ENCODE measurements at places on chromosomes 5 and 9.
A peak's percentile ranks its signal among the peaks of the same experiment; 100 is the strongest.

GRCh38 chr5:173721601-173722232, 105.3 kb upstream of the BOD1 start:
- DNase-seq = no peak

DNA sequence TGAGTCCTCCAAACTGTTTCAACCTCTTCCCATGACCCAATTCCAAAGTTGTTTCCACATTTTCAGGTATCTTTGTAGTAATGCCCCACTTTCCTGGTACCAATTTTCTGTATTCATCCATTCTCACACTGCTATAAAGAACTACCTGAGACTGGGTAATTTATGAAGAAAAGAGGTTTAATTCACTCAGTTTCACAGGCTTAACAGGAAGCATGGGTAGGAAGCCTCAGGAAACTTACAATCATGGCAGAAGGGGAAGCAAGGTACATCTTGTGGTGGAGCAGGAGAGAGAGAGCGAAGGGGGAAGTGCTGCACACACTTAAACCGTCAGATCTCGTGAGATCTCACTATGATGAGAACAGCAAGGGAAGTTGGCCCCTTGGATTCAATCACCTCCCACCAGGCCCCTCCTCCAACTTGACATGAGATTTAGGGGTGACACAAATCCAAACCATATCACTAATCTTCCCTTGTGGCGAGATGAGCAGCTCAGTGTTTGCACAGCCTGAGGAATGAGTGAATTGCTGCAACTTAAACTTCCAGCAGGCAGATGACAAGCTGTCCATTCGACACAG, 42.9 kb downstream of the TRIP13 start:
- DNase-seq = no peak

- no peak for DNase-seq
Observed at GRCh38 chr9:133814586-133815208, 76.5 kb upstream of the SARDH start.

- DNase-seq = no peak
Observed at GRCh38 chr5:50623666-50624065, 42.8 kb upstream of the PARP8 start.

- DNase-seq = no peak
Observed at GRCh38 chr5:58081435-58081834, 378.5 kb downstream of the PLK2 start.

GRCh38 chr5:78499485-78499884, 139.1 kb downstream of the SCAMP1 start:
- no peak for DNase-seq

DNA sequence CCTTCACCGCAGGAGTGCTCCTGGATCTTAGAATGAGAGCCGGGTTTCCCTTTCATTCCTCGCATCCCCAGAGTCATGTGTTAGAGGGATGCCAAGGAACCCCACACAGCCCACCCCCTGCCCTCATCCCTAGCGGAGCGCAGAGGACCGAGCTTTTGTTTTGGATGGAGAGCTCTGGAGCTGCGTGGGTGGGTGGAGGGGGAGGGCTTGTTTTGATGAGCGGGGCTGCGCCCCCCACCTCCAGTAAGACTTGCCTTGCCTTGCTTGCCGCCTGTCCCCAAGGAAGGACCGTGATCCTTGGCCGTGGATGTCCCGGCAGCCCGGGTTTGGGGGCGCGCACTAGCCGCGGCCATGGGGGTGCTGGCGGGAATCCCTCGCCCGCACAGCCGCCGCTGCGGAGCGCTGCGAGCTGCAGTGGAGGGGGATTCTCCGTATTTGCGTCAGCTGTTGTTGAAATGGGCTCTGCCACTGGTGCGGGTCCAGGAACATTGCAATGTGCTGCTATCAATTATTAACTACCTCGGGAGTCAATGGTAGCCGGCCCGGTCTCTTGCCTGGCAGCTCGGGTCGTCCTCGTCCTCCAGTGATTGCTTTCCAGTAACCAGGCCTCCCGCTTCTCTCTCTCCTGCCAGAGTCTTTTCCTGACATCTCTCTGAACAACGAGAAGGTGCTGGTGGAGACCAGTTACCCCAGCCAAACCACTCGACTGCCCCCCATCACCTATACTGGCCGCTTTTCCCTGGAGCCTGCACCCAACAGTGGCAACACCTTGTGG, 1.0 kb downstream of the EGR1 start:
- DNase-seq = no peak

GRCh38 chr9:18393340-18394130, 80.4 kb upstream of the ADAMTSL1 start:
- no peak for DNase-seq

DNA sequence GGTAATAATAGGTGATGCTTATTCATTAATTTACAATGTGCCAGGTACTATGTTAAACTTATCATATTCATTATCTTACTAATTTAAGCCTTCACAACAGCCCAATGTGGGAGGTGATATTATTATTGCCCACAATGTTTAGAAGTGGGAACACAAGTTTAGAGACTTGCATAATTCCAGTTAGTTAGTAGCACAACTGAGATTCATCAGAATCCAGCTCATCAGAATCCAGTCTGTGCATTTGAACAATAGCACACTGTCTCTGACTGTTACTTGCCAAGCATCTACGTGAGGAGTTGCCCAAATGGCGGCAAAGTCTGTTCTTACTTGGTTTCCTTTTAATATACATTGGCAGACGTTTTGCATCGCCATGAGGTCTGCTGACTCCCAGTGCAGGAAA, 110.9 kb upstream of the BASP1 start:
- no peak for DNase-seq

- no peak for DNase-seq
Observed at GRCh38 chr9:4422495-4422894, 67.8 kb upstream of the SLC1A1 start.

DNA sequence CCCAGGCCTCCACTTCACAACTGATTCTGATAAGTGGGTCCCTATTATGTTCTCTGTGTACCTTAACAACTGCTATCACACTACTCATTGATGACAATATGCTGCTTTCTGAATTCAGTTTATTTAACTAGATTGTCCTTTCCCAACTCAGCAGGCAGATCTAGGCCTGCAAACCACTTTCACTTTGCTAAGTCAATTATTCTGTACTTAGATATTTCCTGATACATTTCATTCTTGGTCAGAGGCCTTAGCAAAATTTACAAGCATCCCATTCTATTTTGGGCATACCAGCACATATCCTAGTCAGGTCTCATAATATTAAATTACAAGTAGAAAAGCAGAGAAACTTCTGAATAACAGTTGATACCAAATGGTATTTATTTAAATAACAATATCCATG, 235.7 kb upstream of the HAPLN1 start:
- no peak for DNase-seq

GRCh38 chr9:116116393-116116792, 37.2 kb upstream of the PAPPA start:
- no peak for DNase-seq

DNA sequence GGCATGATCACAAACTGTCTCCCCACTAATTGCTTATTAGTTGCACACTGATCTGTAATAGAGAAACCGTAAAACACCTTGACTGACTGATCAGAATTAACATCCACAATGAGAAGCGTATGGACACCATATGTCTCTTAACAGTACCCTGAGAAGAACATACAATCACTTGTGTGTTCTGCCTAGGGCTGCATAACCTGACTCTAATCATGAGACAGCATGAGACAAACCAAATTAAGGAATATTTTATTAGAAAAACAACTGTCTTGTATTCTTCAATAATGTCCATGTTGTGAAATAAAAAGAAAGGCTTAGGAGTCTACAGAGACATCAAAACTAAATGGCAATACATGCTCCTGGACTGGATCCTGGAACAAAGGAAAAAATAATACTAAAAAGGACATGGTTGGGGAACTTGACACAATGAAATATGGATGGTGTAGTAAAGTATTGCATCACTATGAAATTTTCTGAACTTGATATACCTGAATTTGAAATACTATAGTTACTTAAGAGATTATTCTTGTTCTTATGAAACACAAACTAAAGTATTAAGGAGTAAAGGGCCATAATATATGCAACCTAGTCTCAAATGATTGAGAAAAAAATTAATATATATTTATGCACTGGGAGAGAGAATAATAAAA, 162.1 kb downstream of the CWC27 start:
- no peak for DNase-seq

- DNase-seq = no peak
Observed at GRCh38 chr9:135765416-135765815, 63.4 kb downstream of the KCNT1 start.

DNA sequence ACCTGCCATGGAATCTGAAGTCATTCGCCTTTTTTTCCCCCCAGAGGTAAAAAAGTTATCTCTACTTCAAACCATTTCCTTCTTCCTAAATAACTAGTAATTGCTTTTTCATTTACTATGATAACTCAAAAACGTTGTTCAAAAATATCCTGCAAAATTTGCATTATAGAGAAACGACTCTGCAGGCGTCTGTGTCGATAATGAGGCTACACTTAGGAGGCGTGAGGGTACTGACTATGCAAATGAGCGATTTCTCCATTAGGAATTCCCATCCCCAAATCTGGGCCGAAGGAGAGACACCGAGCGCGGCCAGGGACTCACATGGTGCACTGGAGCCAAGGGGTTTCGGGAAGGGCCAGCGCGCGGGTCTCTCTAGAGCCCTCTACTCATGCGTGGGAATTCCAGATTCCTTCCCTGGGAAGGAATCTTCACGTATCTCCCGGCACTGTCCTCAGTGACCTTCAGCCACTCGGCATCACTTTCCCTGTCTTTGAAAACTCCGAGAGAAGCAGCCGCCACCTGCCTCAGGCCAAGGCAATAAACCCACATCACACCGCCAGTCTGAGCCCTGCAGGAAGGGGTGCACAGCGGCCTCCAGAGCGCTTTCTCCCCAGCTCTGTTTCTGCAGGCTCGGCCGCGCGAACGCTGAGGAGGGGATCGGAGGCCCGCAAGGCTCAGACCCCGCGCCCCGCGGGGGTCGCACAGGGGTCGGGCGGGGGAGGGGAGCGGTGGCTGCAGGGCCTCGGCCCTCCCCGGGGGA, 718 bp upstream of the DENND4C start:
- DNase-seq = peak; percentile 50

DNA sequence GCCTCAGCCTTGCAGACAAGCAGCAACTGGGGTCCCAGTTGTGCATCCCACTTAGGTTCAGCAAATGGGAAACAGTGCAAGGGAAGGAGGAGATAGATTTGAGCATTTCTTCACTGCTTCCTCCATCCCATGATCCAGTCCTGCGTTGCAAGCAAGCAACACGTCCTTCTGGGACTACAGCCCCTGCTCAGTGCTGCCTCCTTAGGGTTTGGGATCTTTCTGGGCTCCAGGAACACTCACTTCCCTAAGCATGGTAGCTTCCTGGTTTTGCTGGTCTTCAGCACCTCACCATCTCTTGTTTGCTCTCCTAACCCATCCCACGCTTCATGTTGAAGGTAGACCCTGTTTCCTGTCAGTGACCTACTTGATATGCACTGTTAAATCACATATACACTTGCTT, 444.7 kb downstream of the MED10 start:
- DNase-seq = no peak

DNA sequence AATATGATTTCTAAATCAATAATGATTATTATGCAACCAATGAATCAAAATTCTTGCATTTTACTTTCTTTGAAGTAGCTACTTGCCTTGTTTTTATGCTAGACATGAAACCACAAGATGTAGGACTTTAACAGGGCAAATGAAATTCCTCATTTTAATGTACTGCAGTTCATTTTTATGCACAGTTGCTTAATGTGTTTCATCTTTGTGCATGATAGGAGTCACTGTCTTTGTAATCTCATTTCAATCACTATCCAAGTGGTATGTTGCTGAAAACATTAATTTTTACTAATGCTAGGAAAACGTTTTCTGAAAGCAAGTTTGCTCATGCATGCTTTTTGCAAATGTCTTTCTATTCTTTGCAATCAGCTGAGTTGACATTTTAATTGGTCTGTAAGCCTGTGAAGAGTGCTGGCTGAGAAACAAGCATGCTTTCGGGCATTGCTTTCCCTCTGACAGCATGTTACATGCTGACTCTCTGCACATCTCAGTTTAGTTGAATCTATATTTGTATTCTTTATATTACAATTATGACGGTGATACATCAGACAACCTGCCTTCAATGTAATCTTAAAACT, 535.0 kb upstream of the CDH18 start:
- DNase-seq = no peak

DNA sequence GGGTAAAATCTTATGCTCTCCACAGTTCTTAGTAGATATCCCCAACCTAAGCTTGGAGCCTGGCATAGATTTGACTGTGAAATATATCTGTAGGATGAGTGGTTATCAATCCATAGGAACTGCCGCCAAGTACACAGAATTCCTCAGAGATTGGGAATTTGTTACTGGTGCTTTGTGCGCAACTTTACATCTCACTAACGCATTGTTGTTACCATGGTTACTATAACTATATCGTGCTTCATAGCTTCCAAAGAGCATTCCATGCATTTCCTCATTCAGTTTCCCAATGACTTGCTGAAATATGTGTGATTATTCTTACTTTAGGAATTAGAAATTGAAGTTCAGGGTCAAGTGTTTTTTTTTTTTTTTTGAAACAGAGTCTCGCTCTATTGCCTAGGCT, 9.5 kb upstream of the GGTA1 start:
- no peak for DNase-seq

GRCh38 chr5:103414604-103415003, 148.0 kb downstream of the NUDT12 start:
- DNase-seq = no peak

- DNase-seq = no peak
Observed at GRCh38 chr5:50655067-50655809, 11.2 kb upstream of the PARP8 start.

DNA sequence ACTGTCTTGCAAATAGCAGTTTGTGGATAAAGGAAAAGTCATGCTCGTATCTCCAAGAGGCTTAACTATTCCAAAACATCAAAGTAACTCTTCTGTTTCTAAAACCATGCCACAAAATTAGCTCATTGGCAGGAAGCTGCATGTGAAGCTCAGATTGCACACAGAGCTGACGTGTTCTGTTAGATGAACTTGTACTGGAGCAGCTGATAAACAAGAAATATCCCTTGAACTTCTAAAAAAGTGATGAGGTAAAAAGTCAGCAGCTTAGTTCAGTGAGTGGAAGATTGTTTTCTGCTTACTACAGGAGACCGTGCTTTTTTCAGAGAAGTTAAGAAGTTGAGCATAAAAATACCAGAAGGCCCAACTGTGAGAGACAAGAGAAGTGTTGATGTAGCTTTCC, 113.2 kb downstream of the SLC12A2 start:
- DNase-seq = no peak

DNA sequence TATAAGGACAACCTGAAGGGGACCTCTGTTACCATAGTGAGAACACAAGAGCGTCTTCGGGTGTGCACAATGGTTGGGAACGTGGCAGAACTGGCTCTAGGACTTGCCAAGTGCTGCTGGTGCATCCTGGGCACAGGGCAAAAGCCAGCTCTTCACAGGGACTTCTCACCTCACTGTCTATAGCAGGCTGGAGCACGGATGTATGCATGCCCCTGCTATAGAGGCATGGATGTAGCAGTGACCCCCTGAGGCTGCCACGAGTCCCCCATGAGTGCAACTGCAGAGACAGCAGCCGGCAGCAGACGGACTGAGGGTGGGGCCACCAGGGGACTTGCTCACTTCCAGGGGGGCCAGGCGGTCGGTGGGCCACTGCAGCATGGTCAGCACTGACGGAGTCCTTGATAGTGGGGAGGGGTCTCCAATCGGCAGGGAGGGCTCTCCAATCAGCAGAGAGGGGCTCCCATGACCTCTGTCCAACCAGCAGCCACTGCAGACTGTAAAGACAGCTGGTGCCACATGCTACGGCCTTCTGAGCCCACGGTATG, 64.9 kb downstream of the SEMA4D start:
- DNase-seq = no peak
